Dermis lymphatic vessel endothelial cell (primary cell): ENCODE measurements at places on chromosomes 16 and 17. TPM values are rescaled to one million over a fixed set of nuclear protein-coding genes. Genes with fewer than 3 reads are reported as not detected.

The GGT6 gene
- total RNA-seq = not detected in 2 replicates

The SLC13A2 gene
- not detected in 2 replicates for total RNA-seq

The HOXB1 gene
- total RNA-seq = not detected in 2 replicates

The CFAP119 gene
- 0.54 and 1.1 TPM in 2 replicates for total RNA-seq

The SLC38A8 gene
- total RNA-seq = not detected in 2 replicates

The RHBDL3 gene
- under 0.01 TPM in 2 replicates for total RNA-seq

The PRSS27 gene
- total RNA-seq = 0.22 and 0.26 TPM in 2 replicates

The ZFP3 gene
- 0.65 and 1.6 TPM in 2 replicates for total RNA-seq

The TSC2 gene
- total RNA-seq = 27.5 and 28.2 TPM in 2 replicates

The KCNH4 gene
- total RNA-seq = under 0.01 TPM in 2 replicates

The ASPA gene
- not detected in 2 replicates for total RNA-seq
